Stimulated activated CD4-positive, alpha-beta T cell treated with anti-CD3 and anti-CD28 coated beads, Interleukin-12 subunit alpha, Interleukin-12 subunit beta, amount 100 ng/mL, for 48 hours (primary cell): ENCODE measurements at places on chromosomes 6 and 20.

GRCh38 chr20:63057171-63058117 is 50.7 kb upstream of the BHLHE23 start:
- DNase-seq: no peak

- DNase-seq: peak; percentile 51
These were observed 18.5 kb downstream of the SNRPB start for GRCh38 chr20:2451939-2452732.

- DNase-seq: no peak
These were observed 22.4 kb downstream of the C20orf173 start for GRCh38 chr20:35506872-35507638.

- DNase-seq: no peak
These were observed 21.2 kb downstream of the CLVS2 start for GRCh38 chr6:123017104-123017682.

- DNase-seq: no peak
These were observed 734 bp upstream of the WFDC13 start for GRCh38 chr20:45701104-45701503.
